Activated T-cell treated with anti-CD3 and anti-CD28 coated beads for 48 hours (primary cell): ENCODE measurements at places on chromosomes 3 and 15.

GRCh38 chr3:53195602-53196574 lies 34.9 kb downstream of the PRKCD start:
- peak; percentile 63 for DNase-seq

DNA sequence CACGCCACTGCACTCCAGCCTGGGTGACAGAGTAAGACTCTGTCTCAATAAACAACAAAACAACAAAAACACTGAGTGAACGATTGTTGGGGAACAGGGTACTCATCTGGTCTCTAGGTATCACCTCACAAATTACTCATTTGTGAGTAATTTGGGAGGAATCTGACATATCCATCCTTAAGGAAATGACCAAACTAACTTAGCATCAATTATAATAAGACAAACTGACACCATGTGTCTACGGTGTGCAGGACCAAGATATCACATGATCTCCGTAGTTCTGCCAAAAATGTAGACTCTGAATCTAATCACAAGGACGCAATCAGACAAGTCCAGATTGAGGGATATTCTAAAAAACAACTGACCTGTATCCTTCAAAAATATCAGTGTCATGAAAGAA lies 12.0 kb upstream of the DAPK2 start:
- DNase-seq: no peak

GRCh38 chr15:75952525-75952924 lies 48.8 kb downstream of the FBXO22 start:
- DNase-seq: no peak

DNA sequence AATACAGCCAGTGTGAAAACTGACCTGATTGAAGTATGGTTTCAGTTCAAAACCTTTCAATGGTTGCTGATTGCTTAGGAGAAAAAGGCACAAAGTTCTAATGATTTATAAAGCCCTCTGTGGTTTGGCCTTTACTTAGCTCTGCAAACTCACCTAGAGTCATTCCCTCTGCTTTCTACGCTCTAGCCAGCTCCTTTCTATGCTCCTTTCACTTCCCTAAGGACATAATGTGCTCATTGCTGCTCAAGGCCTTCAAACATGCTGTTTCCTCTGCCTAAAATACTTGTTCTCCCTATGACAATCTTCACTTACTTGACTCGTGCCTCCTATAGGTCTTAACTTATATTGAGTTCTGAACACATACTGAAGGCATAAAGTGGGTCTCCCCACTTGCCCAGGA lies 19.0 kb downstream of the RPL39L start:
- no peak for DNase-seq

DNA sequence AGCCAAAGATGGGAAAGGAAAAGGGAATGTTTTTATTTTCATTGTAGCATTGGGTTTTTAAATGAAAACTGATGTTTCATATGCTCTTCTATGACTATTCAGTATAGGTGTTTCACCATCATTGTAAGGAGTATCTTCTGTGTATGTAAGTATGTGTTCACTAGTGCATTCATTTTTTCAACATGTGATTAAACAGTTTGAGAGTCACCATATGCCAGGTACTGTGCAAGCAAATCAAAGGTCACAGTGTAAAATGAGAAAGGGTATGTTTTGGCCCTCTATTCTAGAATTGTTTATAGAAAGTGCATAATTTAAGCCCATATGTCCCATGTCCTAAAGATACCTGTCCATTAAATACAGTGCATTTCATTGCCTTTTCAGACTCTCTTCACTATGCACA lies 207.2 kb downstream of the ZBTB20 start:
- DNase-seq: no peak

DNA sequence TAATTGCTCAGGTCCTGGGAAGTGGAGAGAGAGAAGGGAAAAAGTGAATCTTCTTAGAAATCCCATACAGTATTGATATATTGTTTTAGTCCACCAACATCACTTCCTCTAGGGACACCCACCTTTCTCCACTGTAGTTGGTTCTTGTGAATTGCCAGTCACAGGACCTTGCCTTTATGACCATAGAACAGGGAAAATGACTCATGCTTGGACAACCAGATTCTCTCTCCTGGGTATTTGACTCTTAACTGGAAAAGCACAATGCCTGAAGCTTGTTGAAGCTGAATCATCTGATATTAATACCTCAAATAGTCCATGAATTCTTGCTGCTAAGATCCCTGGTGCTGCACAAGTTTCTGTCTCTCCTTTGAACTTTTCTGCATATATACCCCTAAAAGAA lies 32.5 kb upstream of the DCLK3 start:
- no peak for DNase-seq

- no peak for DNase-seq
Observed at GRCh38 chr15:31528846-31529245, 202.2 kb downstream of the KLF13 start.

- DNase-seq: peak; percentile 63
Observed at GRCh38 chr15:45187894-45188830, at the start of gene SHF. TSS of gene SHF (minus strand) at chr15:45187966. CDS start at chr15:45187951, 15 bp downstream.

DNA sequence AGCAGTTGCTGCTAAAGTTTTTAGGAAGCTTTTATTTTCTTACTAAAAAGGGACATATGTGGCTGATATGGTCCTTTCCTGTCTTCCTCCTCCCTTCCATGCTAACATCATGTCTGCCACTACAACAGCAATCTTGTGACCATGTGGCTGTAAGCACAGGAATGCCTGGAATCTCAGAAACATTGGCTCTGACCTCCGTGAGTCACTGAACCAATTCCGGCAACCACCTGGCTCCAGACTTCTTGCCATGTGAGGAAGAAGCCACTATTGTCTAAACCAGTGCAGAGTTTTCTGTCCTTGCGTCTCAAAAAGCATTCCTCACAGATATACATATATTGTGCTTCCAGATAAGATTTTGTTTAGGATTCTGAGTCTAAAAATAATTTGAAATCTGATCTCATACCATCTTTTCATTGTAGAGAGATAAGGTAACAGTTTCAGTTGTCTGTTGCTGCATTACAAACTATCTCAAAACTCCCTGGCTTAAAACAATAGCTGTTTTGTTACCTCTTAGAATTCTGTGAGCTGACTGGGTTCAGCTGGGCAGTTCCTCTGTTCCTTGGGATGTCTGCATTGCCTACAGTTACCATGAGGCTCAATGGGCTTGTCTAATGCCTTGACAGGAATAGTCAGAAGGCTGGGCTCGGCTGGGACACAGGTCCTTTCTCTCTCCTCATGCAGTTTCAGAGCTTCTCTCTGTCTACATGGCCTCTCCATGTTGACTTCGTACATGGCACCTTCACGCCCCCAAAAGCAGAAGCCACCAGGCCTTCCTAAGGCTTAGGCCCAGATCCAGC lies 77.3 kb upstream of the MAGI1 start:
- no peak for DNase-seq

DNA sequence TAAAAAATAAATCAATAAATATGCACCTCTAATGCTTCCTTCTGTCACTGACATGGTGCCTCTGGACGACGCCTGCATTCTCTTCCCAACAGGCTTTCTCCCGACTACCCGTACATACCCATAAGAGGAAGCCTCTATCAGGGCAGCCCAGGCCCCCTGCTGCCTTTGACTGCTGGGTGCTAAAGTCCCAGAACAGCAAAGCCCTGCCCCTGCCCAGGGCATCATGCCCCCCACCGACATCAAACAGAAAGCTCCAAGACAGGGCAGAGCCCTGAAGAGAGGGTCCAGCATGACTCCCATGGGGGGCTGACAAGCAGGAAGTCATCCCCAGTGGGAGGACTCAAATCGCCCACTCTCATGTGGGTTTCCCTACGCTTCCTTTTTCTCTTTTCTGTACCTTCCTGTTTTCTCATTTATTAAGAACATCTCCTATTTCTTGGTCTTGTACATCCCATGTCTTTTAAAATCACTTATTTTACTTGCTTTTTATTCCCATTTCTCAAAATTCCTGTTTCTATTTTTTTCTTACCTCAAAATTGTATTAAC lies 23.4 kb downstream of the XPC start:
- no peak for DNase-seq

GRCh38 chr15:67570875-67571647 lies 28.6 kb downstream of the MAP2K5 start:
- no peak for DNase-seq

- DNase-seq: no peak
Observed at GRCh38 chr3:31955581-31955980, 25.5 kb downstream of the OSBPL10 start.

DNA sequence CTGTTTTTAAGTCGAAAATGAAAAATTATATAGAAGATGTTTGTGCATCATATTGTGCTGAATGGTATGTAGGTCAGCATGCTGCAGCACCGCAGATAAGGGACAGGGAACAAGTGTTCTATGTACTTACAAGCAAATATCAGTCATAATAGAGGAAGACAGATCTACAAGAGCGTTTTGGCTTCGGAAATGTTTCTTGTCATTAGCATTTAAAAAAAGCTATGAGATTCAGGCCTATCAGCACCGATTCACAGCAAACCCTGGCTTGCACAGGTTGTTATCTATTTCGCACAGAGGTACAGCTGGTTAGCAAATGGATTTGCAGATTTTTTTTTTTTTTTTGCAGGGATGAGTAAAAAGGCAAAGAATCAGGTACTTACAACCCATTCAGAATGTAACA lies 204.2 kb upstream of the TBC1D5 start:
- DNase-seq: no peak

DNA sequence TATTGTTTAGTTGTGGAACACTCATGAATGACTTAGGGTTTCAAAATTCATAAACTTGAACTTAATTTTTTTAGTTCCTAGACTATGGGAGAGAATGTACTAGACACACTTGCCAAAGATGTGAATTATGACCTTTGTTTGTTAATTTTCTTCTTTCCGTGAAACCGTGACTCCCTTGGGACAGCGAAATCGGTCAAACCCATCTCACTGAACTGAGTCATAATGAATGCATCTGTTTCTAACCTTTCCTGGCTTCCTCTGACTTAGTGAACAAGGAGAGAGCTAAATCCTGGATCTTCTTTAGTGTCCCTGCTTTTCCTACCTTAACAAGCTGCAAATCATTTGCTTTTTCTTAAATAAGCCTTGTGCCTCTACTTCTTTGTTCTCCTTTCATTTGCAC lies 85.5 kb downstream of the LARS2 start:
- DNase-seq: no peak

DNA sequence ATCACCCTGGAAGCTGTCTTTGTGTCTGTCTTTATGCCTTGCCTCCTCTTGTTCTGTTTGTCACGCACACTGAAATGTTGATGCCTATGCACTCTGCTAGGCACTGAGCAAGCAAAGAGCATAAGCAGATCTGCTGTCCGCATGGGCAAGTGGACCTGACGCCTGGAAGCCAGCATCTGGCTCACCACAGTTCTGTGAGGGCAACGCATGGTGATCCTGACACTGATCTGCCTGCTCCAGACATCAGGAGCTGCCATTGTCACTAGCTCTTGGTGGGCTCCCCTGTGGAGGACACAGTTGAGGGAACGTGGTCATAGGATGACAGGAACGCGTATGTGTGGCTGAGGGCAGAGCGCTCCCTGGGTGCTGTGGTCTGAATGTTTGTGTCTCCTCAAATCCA lies 234.6 kb downstream of the ADAMTS17 start:
- DNase-seq: no peak

DNA sequence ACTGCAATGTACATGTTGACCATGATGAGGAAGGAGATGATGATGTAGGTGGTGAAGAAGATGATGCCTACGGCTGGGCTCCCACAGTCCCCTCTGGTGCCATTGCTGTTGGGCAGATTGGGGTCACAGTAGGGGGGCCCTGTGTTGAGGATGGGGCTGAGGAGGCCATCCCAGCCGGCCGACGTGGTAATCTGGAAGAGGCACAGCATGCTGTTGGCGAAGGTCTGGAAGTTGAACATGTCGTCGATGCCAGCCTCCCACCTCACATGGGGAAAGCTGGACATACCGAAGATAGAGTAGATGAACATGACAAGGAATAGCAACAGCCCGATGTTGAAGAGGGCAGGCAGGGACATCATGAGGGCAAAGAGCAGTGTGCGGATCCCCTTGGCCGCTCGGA lies 48.6 kb upstream of the SCN5A start:
- DNase-seq: no peak

DNA sequence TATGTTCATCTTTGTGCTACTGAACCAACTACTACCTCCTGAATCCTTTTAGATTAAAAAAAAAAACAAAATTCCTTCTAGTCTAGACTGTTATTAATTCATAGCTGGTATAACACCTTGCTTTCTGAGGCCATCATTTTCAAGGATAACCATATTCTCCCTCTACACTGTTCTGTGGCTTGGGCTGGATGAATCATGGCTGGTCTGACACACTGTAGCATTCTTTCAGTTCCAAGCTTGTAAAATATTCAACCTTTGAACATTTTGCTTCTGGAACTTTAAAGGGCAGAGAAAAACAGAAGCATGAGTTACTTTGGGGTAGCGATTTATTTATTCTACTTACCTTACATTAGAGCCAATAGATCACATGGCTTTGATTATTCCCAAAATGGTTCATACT lies 7.6 kb downstream of the HSPBAP1 start:
- DNase-seq: no peak

- no peak for DNase-seq
Observed at GRCh38 chr15:64023220-64023619, 23.1 kb downstream of the DAPK2 start.

DNA sequence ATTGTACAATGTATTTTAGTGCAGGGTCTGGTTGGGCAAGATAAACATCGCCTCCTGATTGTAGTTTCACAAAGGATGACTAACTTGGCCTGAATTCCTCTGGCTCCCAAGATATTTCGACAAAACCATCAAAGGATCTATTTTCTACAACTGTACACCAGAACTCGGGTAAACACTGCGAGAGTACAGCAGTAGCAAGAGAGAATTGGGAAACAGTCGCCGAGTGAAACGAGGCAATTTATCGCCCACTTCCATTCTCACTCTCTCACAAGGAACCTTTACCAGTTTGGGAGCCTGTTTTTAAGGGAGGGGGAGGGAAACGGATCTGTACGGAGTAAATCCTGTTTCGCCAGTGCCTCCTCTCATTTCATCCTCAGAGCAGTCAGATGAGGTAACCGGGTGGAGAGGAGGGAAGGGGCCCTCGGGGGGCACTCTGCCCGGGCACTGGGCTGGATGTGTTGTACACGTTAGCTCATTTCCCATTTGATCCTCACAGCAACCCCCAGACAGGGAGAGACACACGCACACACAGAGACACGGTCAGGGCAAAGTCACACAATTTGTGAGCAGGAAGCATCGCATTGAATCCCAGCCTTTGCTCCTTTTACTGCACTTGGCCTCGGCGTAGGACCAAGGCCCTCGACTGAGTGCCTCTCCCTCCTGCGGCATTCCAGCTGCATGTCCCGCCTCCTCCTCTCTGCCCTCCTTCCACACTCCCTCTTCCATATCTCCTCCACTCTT lies 120.1 kb downstream of the LIPC start:
- DNase-seq: no peak

DNA sequence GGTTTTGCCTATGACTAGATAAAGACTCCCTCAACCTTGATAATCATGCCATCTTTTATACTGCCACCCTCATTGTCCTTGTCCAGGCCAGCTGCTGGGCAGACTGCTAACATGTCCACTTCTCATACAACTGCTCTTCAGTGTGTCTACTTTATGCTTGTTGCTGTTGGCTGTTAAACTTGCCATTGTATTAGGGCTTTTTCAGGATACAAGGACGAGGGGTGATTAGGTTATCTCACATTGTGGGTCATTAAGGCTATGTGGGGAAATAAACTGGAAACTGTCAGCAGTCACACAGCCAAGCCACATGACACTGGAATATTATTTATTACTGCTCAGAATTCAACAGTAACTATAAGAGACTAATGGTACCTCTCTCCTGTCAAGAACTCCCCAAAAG lies 36.1 kb downstream of the STARD9 start:
- no peak for DNase-seq
